ENCODE measurements at places on chromosomes 3 and 15. TPM values are rescaled to one million over a fixed set of nuclear protein-coding genes. Genes with fewer than 3 reads are reported as not detected.

GRCh38 chr3:114566767-114567166, 272.9 kb downstream of the TIGIT start:
- H3K27me3 ChIP-seq, result no peaks in the 10 kb centered on the region
- DNase-seq, result no peak
- peaks cover 7% of the 10 kb centered on the region for H3K36me3 ChIP-seq
- no peak overlapping the region for H3K27ac ChIP-seq
- no peak overlapping the region for H3K4me3 ChIP-seq

GRCh38 chr3:127790882-127791183, 31.5 kb downstream of the MGLL start:
- no peak for DNase-seq
- peaks cover 24% of the 10 kb centered on the region for H3K27me3 ChIP-seq
- H3K36me3 ChIP-seq, result no peaks in the 10 kb centered on the region
- no peak overlapping the region for H3K4me3 ChIP-seq
- H3K4me1 ChIP-seq, result peaks cover 6% of the 10 kb centered on the region
- H3K27ac ChIP-seq, result no peak overlapping the region

DNA sequence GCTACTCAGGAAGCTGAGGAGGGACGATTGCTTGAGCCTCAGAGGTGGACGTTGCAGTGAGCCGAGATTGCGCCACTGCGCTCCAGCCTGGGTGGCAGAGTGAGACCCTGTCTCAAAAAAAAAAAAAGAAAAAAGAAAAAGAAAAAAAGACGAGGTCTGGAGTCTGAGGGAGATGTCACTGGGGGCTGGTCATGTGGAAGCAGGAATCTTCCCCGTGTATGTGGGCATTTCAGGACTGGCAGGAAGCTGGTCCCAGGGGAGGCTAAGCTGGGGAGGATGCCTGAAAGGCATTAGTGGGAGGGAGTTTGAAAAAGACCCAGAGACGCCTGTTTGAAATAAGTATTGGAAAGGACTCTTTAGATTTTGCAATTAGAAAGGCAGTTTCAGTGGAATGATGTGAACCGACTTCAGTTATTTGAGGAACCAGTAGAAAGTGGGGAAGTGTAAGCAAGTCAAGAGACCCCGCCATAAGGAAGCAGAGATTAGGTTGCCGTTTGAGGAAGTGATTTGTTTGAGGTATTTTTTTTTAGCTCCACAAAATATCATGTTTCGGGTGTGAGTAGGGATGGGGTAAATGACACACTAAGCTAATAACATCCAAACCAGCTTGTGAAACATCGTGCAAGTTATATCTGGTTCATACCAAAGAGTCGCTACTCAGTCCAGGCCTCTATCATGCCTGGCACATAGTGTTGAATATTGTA, 55.5 kb downstream of the ST6GAL1 start:
- H3K36me3 ChIP-seq, result peaks cover 44% of the 10 kb centered on the region
- no peak overlapping the region for H3K27ac ChIP-seq
- H3K27me3 ChIP-seq, result no peaks in the 10 kb centered on the region
- H3K4me3 ChIP-seq, result no peak overlapping the region

DNA sequence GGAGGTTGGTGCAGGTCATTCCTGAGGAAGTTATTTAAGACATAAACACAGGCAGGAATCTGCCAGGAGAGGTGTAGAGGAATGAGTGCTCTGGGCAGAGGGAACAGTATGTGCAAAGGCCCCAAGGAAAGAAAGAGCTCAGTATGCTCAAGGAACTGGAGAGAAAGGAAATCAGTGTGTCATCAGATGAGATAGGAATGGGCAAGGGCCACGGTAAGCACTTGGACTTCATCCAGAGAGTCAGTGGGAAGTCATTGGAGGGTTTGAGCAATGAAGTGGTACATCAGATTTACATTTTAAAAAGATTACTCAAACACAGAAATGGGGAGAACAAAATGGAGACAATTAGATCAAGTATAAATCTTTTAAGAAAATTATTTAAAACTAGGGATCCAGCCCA, 272.2 kb downstream of the ADAMTSL3 start:
- H3K4me3 ChIP-seq, result no peak overlapping the region
- no peak for DNase-seq
- peaks cover 29% of the 10 kb centered on the region for H3K4me1 ChIP-seq

DNA sequence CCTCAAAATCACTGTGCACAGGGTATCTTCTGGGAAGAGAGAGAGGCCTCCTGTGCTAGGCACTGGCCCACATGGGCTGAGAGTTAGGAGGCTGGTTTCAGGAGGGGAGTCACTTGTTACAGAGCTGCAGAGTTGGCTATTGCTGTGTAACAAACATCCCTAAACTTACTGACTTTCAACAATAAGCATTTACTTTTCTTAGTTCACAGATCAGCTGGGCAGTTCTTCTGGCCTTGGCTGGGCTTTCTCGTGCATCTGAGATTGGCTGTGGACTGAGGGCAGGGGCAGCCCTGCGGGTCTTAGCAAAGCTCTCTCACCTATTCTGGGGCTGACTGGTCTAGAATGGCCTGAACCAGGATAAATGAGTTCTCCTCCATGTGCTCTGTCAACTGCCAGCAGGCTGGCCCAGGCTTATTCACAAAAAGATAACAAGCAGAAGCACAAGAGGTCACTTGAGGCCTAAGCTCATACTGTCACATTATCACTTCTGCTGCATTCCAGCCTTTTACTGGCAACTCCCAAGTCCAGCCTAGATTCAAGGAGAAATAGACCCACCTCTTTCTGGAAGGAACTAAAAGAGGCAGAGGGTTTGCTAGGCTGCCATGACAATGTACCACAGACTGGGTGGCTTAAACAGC, 17.2 kb upstream of the RBSN start:
- peaks cover 4% of the 10 kb centered on the region for H3K4me1 ChIP-seq
- no peaks in the 10 kb centered on the region for H3K27me3 ChIP-seq
- no peak overlapping the region for H3K27ac ChIP-seq
- DNase-seq, result no peak

The SQOR gene
- total RNA-seq, result 108 TPM

The GOLGA8F gene
- not detected for total RNA-seq
